ENCODE measurements at places on chromosomes 7 and 10. TPM values are rescaled to one million over a fixed set of nuclear protein-coding genes. Genes with fewer than 3 reads are reported as not detected.

DNA sequence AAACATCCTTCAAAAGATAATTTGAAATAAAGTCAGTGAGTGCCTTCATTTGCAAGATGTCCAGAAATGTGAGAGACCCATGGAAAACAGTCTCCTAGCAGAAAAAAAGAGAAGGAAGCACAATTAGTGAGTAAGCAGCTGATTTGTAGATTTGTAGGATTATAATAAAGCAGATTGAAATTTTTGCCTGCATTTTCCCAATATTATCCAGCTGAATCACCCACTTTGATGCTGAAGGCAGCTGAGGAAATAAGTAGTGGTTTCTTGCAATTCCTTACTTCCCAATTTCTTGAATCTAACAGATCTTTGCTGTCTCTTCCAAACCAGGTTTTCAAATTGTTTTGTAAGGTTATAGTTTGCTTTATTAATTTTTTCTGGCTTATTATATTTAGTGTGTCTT, 181.4 kb downstream of the GNAT3 start:
- DNase-seq: no peak

- no peak for DNase-seq
Measured at GRCh38 chr7:120274482-120274881, 1.5 kb downstream of the KCND2 start.

The PTEN gene
- 212 TPM for total RNA-seq

DNA sequence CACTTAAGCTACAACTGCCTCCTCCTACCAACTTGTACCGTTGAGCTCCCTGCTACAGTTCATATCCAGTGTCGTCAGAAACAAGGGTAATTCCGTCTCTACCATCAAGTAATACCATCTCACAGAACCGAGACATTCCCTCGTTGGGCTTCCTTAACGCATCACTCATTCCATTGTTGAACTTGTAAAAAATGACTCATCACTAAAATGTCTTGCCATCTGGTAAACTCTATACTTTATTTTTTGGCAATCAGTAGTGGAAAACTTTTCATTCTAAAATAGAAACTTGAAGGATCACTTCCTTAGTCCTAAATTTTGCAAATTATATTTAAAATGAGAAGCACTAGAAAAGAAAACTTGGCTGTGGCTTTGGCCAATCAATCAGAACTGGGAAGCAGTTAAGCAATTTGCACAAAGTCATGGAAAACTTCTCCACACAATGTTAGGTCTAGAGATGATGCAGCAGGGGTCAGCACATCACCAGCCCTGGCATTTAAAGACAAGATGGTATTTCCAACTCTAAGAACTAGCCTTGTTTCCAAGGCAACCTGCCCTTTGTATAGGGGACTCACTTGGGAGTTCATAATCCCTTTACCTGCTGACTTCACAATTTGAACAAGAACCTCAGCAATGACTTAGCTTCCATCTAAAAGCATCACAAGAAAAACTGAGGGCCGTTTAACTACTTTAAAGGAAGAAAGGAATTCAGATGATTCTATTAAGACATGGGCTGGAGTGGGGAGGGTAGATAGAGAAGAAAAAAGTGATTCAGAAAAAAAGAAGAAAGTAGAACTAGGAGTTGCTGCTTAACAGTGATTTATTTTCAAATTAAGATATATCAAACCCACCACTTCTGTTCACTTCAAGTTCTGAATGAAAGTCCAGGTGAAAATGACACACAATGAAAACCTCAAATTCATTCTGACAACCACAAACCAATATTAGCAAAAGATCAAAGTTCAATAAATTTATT, 288.1 kb downstream of the PARD3 start:
- no peak for DNase-seq

GRCh38 chr10:117499248-117500105, 43.1 kb upstream of the EMX2 start:
- no peak for DNase-seq

Data from frontal cortex (tissue), 4 donors.